GM23338 (cell line): ENCODE measurements at places on chromosomes 4 and X. TPM values are rescaled to one million over a fixed set of nuclear protein-coding genes. Genes with fewer than 3 reads are reported as not detected.
A peak's percentile ranks its signal among the peaks of the same experiment; 100 is the strongest.

EFHC2 gene
- 2.6 and 3.1 TPM in 2 replicates for total RNA-seq

AFF2 gene
- total RNA-seq: 5.8 and 5.9 TPM in 2 replicates

EOLA2 gene
- total RNA-seq: 23.0 and 25.1 TPM in 2 replicates

NUDT11 gene
- total RNA-seq: 39.2 and 52.7 TPM in 2 replicates

SORCS2 gene
- 2.4 and 8.3 TPM in 2 replicates for total RNA-seq

PDGFC gene
- total RNA-seq: 3.4 and 3.6 TPM in 2 replicates

AMER1 gene
- total RNA-seq: 10.6 and 10.9 TPM in 2 replicates

GRCh38 chrX:155592331-155592730 is 20.4 kb downstream of the TMLHE start:
- no peaks in the 10 kb centered on the region for H3K36me3 ChIP-seq
- DNase-seq: no peak
- H3K27me3 ChIP-seq: no peaks in the 10 kb centered on the region
- H3K4me3 ChIP-seq: no peak overlapping the region
- H3K4me1 ChIP-seq: peaks cover 4% of the 10 kb centered on the region; the same call in 1 of the 2 replicates
- H3K27ac ChIP-seq: no peak overlapping the region

GRCh38 chrX:124239911-124240310 is 92.5 kb upstream of the TEX13D start:
- no peak overlapping the region for H3K4me3 ChIP-seq
- H3K36me3 ChIP-seq: no peaks in the 10 kb centered on the region
- no peak for DNase-seq
- no peak overlapping the region for H3K27ac ChIP-seq

DNA sequence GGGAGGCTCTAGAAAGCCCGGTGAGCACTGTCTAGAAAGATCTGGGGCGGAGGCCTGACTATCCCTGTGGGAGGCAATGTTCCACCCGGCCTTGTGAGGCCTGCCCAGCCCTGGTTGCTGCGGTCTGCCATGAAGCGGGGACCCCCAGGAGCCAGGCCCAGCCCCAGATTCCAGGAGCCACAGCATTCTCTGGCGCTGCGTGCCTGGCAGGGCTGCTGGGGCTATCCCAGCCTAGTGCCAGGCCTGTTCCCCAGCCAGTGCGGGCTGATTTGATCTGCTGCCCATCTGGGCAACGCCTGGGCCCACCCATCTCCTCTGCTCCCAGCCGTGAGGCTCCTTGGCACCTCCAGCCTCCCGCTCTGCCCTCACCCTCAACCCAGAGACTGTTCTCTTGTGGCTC is 19.6 kb downstream of the ATP2B3 start:
- H3K4me1 ChIP-seq: no peaks in the 10 kb centered on the region
- no peak for DNase-seq
- no peaks in the 10 kb centered on the region for H3K27me3 ChIP-seq

- H3K4me1 ChIP-seq: peaks cover 7% of the 10 kb centered on the region
- no peak overlapping the region for H3K27ac ChIP-seq
- no peak overlapping the region for H3K4me3 ChIP-seq
- no peaks in the 10 kb centered on the region for H3K27me3 ChIP-seq
Observed at GRCh38 chr4:168560184-168561180, 63.6 kb downstream of the PALLD start.

- DNase-seq: no peak
- H3K27me3 ChIP-seq: no peaks in the 10 kb centered on the region
- H3K27ac ChIP-seq: no peak overlapping the region
- no peaks in the 10 kb centered on the region for H3K4me1 ChIP-seq
Observed at GRCh38 chrX:39016556-39016955, 215.3 kb downstream of the MID1IP1 start.

DNA sequence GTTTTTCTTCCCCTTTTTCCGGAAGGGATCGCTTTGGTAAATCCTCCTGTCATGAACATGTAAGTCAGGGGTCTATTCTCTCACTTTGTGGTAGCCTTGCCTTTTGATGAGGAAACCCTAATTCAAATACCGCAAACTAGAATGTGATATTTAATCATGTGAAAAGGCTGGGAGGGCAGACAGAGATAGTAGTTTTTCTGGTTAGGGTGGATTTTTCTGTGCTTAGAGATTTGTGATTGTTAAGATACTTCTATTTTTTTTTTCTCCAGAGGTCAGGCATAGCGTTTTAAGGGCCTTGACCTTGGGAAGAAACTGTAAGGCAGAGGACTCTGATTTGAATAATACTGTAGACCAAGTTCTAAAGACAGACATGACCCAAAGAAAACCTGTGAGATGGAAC is 41.8 kb upstream of the PACRGL start:
- no peaks in the 10 kb centered on the region for H3K27me3 ChIP-seq
- no peak overlapping the region for H3K27ac ChIP-seq
- no peak overlapping the region for H3K4me3 ChIP-seq
- H3K36me3 ChIP-seq: no peaks in the 10 kb centered on the region
- peaks cover 7% of the 10 kb centered on the region for H3K4me1 ChIP-seq

GRCh38 chr4:19961091-19961490 is 290.6 kb upstream of the SLIT2 start:
- H3K4me1 ChIP-seq: no peaks in the 10 kb centered on the region
- H3K4me3 ChIP-seq: no peak overlapping the region
- H3K27ac ChIP-seq: no peak overlapping the region
- H3K36me3 ChIP-seq: no peaks in the 10 kb centered on the region
- H3K27me3 ChIP-seq: no peaks in the 10 kb centered on the region

DNA sequence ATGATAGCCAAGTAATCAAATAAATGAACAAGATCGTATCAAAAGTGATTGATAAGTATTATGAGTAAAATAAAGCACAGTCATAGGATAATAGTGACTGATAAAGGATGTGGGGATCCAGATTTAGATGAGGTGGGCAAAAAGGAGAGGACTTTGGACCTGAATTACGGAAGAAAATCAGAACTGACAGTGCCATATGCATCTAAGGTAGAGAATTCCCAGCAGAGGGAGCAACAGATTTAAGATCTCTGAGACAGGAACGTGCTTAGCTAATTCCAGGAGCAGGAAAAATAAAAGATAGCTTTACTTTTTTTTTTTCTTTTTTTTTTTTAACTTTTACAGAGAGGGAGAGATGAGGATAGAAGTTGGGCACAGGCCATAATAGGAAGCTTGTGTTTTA is 189.9 kb downstream of the NWD2 start:
- peak; percentile 40 for DNase-seq
- H3K4me3 ChIP-seq: no peak overlapping the region
- no peak overlapping the region for H3K27ac ChIP-seq

DNA sequence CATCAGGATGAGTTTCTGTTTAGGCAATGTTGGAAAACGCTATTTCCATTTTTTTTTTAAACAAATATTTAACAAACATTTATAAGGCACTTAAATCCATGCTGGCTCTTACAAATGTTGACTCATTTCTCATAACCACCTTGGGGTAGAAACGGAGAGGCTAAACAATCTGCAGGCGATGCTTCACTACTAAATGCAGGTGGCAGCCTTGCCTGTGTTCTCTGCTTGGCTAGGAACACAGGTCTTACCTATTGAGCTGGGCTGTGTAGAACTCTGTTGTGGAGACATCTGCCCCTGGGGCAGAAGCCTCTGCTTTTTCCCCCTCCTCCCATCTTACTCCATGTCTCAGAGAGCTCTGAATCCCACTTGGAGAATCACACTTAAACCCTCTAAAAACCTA is 1.4 kb upstream of the CXCL1 start:
- no peaks in the 10 kb centered on the region for H3K36me3 ChIP-seq
- H3K4me1 ChIP-seq: peaks cover 18% of the 10 kb centered on the region
- peak; percentile 31 for DNase-seq
- peaks cover 23% of the 10 kb centered on the region for H3K27me3 ChIP-seq
- peak overlapping the region; percentile 80; the same call in 1 of the 2 replicates for H3K4me3 ChIP-seq
- no peak overlapping the region for H3K27ac ChIP-seq

- H3K27ac ChIP-seq: no peak overlapping the region
- H3K4me3 ChIP-seq: peak overlapping the region; percentile 75
- no peaks in the 10 kb centered on the region; the same call in 1 of the 2 replicates for H3K36me3 ChIP-seq
- DNase-seq: no peak
- peaks cover 85% of the 10 kb centered on the region for H3K27me3 ChIP-seq
- no peaks in the 10 kb centered on the region for H3K4me1 ChIP-seq
Observed at GRCh38 chr4:2042947-2043395, 16.2 kb upstream of the NAT8L start.

DNA sequence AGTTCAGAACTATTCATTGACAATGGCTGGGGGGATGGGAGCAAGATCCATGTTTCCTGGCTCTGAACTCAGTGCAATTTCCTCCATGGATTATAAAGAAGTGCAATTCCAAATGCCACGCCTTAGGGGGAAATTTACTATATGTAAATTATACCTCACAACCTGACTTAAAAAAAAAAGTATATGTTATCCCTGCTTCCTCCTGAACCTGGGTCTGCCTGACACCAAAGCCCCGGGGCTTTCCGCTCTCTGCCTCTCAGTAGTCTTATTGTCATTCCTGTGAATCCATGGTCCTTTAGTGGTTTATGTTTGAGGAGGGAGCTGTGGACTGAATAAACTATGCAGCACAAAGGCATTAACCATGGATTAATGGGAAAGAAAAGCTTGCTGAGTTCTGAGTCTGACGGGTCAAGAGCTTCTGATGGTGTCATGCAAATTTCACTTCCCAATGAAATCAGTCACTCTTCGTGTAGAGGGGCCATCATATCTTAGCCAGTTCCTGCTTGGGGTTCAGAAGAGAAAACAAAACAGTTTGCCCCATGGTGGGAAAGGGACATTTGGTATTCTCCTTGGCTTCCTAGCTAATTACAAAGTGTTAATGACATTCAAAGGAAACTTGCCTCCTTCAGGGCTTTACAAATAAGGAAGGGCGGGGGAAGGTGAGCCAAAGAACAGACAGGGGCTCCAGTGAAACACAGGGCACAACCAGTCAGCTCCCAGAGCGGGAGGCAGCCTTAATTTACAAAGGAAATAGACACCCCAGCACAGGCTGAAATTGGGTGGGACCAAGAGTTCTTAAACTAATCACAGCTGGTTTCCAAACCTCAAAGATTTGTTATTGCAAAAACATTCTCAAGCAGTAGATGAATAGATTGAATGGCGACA is 14.3 kb downstream of the FAM9C start:
- H3K27ac ChIP-seq: peak overlapping the region; percentile 89
- no peaks in the 10 kb centered on the region for H3K27me3 ChIP-seq
- peaks cover 25% of the 10 kb centered on the region for H3K4me1 ChIP-seq
- peak overlapping the region; percentile 36; the same call in 1 of the 2 replicates for H3K4me3 ChIP-seq
- no peaks in the 10 kb centered on the region for H3K36me3 ChIP-seq

GRCh38 chr4:15147714-15148113 is 145.4 kb downstream of the CPEB2 start:
- H3K27ac ChIP-seq: no peak overlapping the region
- no peaks in the 10 kb centered on the region for H3K27me3 ChIP-seq
- DNase-seq: no peak
- peaks cover 19% of the 10 kb centered on the region for H3K4me1 ChIP-seq

DNA sequence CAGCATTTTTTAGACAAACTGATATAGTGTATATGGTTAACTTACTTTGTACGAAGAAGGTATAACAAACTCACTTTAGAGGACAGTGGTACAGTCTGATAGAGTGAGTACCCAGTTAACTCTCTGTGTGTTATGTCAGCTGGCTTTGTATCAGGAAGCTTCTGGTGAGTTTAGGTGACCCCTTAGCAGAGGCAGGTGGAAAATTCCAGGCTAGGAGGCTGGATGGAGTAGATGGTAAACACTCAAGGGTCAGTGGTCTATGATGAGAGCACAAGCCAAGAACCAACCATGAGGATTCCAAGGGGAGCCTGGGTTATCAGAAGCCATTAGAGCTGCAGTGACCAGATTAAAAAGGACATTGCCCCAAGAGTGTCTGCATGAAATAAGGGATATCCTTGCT is 227.3 kb upstream of the CENPE start:
- no peak for DNase-seq
- H3K4me3 ChIP-seq: no peak overlapping the region
- H3K36me3 ChIP-seq: no peaks in the 10 kb centered on the region
- H3K4me1 ChIP-seq: peaks cover 55% of the 10 kb centered on the region
- no peak overlapping the region for H3K27ac ChIP-seq

DNA sequence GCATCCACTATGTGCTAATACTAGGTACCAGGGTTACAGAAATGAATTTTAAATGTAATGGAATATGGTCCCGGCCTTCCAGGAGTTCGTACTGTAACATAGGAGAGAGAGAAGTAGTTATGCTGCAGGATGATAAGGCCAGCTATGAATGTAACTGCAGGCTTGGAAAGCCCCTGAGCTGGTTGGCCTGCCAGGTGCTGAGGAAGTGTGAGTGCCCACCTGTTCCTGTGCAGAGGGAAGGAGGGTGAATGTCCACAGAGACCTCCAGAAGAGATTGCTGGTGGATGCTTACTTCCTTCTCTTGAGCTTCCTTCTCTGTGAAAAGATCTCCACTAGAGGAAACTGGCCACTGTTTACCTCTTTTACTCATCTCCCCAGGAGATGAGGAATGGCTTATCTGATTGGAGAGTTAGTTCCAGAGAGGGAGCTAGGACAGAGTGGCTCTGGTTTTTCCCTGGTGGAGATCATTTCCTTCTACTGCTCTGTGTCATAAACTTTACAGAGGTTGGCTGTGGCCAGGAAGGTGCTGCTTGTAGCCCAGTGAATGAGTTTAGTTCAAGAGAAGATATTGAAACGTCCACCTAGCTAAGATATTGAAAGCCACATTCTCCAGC is 114.0 kb upstream of the LNX1 start:
- H3K27me3 ChIP-seq: no peaks in the 10 kb centered on the region
- no peak overlapping the region for H3K4me3 ChIP-seq
- no peak overlapping the region for H3K27ac ChIP-seq
- no peaks in the 10 kb centered on the region for H3K36me3 ChIP-seq
- no peak for DNase-seq
- H3K4me1 ChIP-seq: no peaks in the 10 kb centered on the region; the same call in 1 of the 2 replicates

DNA sequence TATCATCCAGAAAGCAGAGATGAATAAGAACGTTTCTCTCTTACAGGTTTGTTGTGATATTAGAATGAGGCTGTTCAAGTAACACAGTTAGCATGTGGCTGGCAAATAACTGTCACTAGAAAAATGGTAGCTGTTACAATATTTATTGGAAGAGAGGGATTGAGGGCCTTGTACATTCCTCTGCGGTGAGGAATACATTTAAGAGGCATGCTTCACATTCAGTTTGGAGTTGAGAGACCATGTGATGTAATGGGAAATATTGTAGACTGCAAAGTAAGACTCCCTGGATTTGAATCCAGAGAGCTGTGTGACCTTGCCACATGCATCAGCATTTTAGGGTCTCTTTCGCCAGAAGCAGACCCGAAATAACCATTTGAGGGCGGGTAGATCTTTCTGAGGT is 104.8 kb upstream of the KIT start:
- no peak overlapping the region for H3K27ac ChIP-seq
- no peak overlapping the region for H3K4me3 ChIP-seq
- H3K27me3 ChIP-seq: no peaks in the 10 kb centered on the region
- no peaks in the 10 kb centered on the region for H3K36me3 ChIP-seq

DNA sequence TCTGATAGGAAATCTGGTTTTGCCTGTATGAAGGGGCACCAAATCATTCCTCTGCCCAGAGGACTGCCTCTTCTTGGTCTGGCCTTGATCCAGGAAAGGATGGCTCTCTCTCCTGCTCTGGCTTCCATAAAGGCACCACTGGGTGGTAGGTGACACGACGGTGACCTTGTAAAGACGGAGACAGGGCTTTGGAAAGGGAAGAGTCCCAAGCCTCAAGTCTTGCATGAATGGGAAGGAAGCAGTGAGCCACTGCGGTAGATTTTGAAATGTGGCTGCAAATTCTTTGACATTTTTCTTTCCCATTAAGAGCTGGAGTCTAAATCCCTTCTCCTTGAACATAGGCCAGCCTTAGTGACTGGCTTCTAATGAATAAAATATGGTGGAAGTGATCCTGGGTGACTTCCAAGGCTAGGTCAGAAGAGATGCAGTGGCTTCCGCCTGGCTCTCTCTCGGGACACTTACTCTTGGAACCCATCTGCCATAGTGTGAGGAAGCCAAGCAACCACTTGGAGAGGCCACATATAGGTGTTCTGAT is 347.4 kb downstream of the BCOR start:
- no peak for DNase-seq
- H3K27me3 ChIP-seq: no peaks in the 10 kb centered on the region
- H3K36me3 ChIP-seq: no peaks in the 10 kb centered on the region
- no peak overlapping the region for H3K27ac ChIP-seq
- no peak overlapping the region for H3K4me3 ChIP-seq
- H3K4me1 ChIP-seq: no peaks in the 10 kb centered on the region
